Stimulated activated CD4-positive, alpha-beta T cell treated with anti-CD3 and anti-CD28 coated beads, Interleukin-12 subunit alpha, Interleukin-12 subunit beta, amount 100 ng/mL, for 24 hours (primary cell): ENCODE measurements at places on chromosomes 1 and 21.
A peak's percentile ranks its signal among the peaks of the same experiment; 100 is the strongest.

GRCh38 chr21:45135868-45136267, 61.5 kb downstream of the ADARB1 start:
- no peak for DNase-seq

DNA sequence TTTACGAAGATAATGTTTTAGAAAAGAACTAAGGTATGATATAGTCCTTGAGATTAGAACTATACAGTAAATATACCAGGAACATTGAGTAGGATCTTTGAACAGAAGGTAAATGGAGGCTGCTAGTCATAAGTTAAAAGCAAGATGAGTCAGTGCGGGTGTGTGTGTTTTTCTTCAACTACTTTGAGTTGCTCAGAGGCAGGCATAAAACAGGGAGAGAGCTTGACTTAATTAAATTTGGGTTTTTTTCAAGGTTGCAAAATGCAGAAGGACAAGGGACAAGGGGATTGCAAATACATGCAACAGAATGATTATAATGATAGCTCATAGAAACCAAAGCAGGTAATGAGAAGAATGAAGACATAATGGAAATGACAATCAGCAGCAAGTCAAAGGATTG, 815.1 kb downstream of the NCAM2 start:
- no peak for DNase-seq

GRCh38 chr1:184539580-184539979, 152.8 kb downstream of the C1orf21 start:
- DNase-seq = no peak

DNA sequence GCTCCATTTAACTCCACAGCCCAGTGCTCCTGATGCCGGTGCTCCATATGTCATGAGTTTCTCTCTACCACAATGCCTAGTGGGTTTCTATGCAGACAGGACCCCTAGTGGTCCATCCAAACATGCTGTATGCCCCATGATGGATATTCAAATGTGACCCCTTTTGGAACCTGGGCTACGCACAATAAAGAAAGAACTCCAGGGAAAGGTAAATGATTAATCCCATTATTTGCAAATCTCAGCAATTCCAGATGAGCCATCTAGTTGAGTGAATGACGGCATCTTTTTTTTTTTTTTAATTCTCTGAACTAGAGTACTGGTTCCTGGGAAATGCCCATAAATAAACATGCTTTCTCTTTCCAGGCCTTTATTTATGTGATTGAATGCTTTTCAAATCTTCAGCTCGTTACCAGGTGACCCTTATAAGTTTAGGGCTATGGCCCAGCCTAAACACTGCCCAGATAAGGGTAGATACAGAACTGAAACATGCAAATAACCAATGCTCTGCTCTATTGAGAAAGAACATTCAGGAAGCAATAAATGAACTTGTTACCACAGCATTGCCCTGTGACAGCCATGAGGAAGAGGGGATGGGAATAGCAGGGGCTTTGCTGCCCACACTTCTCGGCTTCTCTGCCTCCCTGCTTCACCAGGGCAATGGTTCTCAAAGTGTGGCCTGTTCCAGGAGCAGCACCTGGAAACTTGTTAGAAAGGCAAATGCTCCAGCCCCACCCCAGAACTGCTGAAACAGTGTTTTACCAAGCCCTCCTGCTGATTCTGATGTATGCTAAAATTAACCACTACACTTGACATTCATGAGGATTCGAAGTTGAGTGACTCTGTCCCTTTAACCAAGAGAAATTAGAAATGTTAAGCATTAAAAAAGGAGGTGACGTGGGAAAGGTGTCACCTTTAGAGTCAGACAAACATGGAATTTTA, 151.7 kb downstream of the SEC16B start:
- no peak for DNase-seq

GRCh38 chr1:91885716-91886506, at the start of gene TGFBR3:
TGFBR3 (minus strand) TSS chr1:91886151; CDS start chr1:91861531, 24,620 bp downstream.
- peak; percentile 68 for DNase-seq

- DNase-seq = no peak
Observed at GRCh38 chr1:54157401-54157800, 4.6 kb upstream of the CDCP2 start.
